ENCODE measurements at places on chromosomes 6 and 20.

GRCh38 chr6:69022993-69023392, 387.9 kb downstream of the ADGRB3 start:
- DNase-seq: no peak

GRCh38 chr20:37361336-37361735, 15.4 kb downstream of the SRC start:
- no peak for DNase-seq

DNA sequence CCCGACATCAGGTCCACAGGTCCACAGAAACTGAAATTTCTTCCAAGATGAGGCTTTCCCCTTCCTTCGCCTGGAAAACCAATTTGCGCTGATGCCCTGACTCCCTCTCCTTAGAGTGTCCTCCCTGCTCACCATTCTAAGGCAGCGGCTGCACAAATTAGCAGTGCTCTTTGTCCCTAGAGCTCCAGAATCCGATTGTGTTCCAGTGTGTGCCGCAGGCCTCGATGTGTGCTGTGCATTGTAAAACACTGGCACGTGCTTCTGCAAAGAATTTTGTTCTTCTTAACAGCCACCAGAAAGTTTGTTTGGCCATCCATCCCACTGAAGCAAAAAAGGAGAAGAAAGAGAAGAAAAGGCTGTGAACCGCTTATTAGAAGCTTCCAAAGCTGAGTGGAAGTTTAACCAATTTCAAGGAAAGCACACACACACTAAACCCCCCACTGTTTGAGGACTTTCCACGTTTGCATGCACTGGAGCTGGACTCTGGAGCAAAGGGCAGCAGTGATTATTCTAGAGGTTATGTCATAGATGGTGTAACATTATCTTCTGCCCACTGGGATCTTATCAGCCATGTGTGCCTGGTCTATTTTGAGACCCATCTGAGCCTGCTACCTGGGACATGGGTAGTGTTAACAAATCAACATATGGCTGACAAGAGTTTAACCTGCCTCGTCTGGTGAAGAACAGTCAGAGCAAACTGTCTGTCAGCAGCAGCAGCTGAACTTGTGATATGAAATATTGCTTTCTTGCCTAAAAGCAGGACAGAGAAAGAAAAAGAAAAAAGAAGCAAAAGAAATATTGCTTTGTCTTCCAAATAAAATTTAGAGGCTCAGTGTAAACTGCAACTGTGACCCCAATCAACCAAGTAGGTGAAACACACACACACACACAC, 64.9 kb upstream of the RREB1 start:
- no peak for DNase-seq

- DNase-seq: no peak
These were observed 118.2 kb downstream of the CDKAL1 start for GRCh38 chr6:20652299-20653084.

DNA sequence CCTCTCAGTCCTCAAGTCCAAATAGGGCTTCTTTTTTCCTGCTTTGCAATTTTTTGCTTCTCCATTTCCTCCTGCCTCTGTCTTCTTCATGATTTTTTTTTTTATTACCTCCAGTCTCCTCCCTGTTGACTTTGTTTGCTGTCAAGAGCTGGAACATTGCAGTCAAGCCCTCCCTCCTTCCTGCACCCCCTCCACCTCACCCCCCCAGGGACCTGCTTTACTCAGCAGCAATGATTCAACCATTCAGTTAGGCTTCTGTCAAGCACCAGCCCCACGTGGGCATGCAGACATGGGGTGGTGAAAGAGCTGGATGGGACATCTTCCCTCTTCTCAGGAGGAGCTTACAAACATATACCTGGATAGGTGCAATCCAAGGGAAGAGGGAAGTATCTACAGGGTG, 142.4 kb downstream of the LRFN2 start:
- DNase-seq: no peak

DNA sequence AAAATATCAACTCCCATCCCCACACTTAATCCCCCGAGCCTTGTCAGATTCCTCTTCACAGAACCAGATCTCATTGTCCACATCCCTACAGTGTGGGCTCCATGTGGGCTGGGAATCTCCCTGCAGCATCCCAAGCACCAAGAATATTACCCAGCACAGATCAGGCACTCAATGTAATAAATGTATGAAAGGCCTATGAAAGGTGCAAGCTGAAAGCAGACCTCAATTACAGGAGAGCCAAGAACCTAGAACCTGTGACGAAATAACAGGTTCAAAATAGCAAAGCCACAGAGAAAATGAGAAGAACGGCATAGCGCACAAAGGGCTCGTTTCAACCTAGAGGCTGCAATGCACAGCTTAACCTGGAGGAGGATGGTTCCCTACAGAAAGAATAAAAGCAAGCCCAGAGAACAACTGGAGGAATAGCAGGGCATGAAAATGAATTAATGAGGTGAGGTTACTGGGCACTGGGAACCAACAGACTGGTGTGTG, 3.1 kb downstream of the SLC23A2 start:
- DNase-seq: no peak

DNA sequence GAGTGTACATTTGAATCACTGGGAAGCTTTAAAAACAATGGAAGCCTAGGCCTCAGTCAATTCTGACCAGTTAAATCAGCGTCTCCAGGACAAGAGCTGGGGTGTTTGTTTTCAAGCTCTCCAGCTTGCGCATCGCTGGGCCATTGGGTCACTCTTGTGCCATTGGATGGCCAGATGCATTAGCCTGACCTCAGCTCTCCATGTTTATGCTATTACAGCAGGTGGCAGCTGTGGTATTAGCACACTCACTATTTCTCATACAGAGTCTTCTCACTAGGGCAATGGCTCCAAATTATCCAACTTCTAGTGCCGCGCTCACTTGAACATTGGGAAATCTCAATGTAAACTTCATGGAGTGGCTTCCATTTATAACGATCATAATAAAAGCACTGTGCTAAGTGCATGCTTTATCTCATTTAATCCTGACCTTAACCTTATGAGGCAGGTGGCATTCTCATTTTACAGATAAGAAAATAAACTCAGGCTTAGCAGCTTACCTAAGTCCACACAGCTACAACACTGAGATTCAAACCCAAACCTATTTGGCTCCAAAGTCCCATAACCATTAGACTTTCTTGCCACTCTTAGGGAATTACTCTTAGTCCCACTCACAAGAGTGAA, 108.8 kb downstream of the PPP1R14C start:
- DNase-seq: no peak

- no peak for DNase-seq
These were observed 210.8 kb upstream of the EXOC2 start for GRCh38 chr6:903761-904160.

DNA sequence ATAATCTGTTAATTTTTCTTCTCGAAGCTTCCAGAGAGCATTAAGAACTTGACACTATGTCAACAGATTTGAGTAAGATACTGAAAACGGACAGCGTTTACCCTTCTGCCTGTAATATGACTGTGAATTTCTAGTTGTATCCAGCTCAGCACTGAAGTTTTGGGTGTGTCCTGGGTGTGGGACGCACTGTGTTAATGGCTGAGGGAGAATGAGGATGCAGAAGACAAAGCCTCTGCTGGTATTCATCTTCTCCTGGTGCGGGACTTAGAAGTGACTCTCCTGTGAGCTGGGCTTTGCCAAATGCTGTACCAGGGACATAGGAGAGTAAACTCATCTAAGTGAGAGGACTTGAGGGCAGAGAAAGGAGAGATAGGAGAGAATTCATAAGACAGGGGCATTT, 90.3 kb upstream of the CLDN20 start:
- no peak for DNase-seq

DNA sequence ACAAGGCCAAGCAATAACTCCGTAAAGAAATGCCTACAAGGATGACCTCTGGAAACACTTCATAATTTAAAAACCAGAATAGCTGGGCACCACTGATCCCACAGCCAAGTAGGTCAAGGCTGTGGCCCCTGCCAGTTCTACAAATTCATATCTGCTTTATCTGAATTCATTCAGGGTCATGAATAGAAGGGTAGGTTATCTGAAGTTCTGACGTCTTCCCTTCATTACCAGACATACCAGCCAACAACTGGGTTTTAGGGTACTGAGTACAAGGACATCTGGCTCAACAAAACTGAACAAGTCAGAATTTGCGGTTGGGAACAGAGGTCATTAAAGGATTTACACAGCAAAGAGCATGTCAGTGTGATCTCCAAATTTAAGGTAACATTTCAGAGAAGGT, 26.0 kb downstream of the MAP3K5 start:
- no peak for DNase-seq

DNA sequence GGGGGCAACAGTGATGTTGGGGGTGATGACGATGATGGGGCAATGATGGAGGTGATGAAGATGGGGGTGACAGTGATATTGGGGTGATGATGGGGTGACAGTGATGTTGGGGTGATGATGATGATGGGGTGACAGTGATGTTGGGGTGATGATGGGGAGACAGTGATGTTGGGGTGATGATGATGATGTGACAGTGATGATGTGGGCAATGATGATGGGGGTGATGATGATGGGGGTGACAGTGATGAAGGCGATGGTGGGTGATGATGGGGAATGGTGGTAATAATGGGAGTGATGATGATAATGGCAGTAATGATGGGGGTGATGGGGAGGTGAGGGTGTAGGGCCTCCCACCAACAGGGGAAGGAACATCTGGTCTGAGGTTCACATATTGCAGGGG, 150.6 kb downstream of the ERMARD start:
- DNase-seq: no peak
